Activated naive CD4-positive, alpha-beta T cell treated with anti-CD3 and anti-CD28 coated beads, Interleukin-2, amount 10 ng/mL, durations not matched to agents 5 hours and 36 hours (primary cell): ENCODE measurements at places on chromosomes 6 and 20. TPM values are rescaled to one million over a fixed set of nuclear protein-coding genes. Genes with fewer than 3 reads are reported as not detected.

CCN5 gene
- not detected for total RNA-seq

DNPH1 gene
- 43.1 TPM for total RNA-seq

CALHM5 gene
- total RNA-seq, result not detected

LY6G6F gene
- total RNA-seq, result not detected

C6orf132 gene
- total RNA-seq, result not detected

OLIG3 gene
- not detected for total RNA-seq

GRM1 gene
- total RNA-seq, result not detected

DCDC2 gene
- not detected for total RNA-seq
